ENCODE measurements at places on chromosomes 5 and 9.

DNA sequence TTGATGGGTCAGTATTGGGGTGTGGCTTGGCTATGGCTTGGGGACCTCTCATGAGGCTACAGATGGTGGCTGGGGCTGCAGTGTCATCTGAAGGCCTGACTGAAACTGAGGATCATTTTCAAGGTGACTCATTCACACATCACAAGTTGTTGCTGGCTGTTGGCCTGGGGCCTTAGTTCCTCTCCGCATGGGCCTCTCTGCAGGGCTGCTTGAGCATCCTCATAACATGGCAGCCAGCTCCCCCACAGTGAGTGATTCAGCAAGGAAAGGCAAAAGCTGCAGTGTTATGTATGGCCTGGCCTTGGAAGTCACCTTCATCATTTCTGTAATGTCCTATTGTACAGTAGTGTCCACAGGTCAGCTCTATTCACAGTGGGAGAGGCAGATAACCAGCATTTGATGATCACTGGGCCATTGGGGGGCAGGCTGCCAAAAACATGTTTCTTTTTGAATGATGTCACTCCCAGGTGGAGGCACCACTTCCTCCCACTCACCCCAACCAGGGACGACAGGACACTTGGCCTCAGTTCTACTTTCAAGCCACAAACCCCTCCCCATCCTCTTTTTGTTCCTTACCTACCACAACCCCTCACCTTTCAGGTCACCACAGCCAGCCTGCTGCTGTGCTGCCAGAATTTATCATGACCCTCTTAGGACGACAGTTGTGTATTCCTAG is 14.4 kb downstream of the FGD3 start:
- DNase-seq, result peak; percentile 54

DNA sequence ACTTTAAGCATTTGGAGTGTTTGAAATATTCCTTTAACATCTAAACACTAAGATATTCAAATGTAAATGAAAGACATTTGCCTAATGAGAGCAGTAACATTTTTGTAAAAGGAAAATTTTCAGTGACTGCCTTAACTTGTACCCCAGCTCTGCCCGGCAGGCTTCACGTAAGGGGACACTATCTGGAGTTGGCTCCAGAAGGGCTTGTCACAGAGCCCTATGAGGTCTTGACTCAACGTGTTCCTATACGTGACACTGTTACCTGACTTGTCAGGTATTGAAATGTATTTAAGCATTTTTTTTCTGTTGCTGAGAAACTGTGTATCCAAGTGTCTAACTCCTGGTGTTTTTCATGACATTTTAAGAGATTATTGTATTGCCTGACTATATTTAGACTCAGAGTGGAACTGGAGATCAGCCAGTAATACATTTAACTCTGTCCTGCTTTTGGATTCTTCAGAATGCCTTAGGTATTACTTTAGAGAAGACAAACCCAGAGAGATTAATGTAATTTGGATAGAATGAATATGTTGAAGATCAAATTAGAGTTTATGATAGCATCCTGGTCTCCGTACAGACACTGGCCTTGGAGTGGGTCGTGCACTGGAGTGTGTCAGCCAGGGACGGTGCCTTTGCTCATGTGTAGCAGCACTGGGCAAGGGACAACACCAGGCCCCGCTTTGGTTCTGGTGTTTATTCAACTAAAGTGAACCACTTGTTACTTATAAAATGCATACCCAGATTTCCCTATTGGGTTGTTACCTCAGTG is 34.6 kb upstream of the PHF2 start:
- no peak for DNase-seq

DNA sequence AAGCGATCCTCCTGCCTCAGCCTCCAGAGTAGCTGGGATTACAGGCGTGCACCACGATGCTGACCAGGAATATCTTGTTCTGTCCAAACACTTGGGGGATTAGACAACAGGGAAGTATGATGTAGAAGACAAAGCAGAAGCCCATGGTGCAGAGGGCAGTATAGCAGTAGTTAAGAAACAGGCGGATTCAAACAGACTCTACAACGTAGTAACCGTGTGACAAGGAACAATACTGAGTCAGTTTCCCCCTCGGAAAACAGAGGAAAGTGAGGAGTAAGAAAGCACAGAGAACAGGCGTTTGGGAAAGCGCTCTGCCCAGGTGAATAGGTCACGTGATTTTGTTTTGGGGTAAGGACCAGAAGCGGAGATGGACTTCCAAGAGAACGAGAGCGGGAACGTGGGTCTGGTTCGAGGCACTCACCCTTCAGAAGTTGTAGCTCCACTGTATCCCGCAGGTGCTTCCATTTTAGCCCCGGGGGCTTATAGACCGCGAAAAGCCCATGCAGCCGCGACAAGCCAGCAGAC is 306 bp downstream of the TRUB2 start:
- no peak for DNase-seq

DNA sequence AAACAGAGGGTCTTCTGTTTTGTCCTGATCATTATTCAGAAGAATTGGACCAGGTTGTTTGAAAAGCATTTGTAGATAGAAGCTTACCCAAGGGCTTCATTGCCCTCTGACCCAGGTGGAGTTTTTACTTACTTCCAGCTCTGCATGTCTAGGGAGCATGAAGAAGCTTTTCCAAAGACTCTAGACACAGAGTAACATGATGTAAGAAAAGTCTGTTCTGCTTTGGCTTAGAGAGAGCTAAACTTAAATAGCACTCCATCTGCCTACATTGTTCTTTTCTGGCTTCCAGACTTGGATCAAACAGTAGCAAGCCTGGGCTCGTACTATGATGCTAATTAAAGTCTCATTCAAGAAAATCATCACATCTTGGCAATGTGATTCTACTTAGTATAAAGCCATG is 112.1 kb downstream of the SNCAIP start:
- no peak for DNase-seq

DNA sequence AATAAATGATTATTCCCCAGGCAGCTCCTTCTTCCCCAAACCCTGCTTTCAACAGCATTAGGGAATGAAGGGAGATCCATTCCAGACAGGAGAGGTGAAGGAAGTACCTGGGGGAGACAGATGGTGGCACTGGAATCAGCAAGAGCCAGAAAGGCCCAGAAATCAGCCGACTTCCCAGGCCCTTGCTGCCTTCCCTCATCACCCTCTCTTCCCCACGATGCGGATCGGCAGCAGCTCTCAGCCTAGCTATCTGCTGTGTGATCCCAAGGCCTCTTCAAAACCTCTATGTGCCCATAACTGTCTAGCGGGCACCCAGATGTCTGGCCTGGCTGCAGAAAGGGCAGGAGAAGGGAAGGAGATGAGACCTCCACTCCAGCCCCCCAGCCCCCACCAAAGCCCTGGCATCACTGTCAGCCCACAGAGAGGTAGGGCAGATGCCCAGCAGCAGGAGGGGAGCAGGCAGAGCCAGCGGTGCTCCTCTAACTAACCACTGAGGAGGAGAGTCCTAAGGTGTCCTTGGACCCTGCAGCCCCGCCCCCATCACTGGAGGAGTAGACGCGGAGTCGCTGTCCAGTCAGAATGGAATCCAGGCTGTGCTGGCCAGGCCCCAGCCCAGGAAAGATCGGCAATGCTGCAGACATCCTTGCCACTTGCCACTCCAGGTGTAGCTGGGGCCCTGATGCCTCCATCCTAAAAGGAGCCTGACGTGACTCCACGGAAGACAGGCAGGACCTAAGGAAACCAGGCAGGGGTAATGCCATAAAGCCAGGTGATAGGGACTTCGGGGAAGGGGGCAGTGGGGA is 12.7 kb downstream of the CNTFR start:
- DNase-seq, result no peak

DNA sequence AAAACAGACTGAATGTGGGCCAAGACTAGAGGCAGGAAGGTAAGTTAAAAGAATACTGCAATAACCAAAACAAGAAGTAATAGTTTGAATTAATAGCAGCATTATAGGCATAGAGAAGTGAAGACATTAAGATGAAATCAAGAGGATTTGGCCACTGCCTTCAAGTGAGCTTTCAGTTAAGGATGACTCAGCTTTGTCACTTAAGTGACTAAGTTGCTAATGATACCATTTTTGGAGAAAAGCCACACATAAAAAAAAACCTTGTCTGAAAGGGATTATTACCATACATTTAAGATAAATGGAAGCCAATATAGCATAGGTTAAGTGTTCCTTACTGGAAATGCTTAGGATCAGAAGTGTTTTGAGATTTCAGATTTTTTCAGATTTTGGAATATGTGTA is 57.0 kb downstream of the ECPAS start:
- no peak for DNase-seq

Measured in CD4-positive, alpha-beta T cell treated with Interleukin-1 beta for 1 hour (primary cell).